Osteoblast (primary cell): ENCODE measurements at places on chromosomes 11 and 22. TPM values are rescaled to one million over a fixed set of nuclear protein-coding genes. Genes with fewer than 3 reads are reported as not detected.

DNA sequence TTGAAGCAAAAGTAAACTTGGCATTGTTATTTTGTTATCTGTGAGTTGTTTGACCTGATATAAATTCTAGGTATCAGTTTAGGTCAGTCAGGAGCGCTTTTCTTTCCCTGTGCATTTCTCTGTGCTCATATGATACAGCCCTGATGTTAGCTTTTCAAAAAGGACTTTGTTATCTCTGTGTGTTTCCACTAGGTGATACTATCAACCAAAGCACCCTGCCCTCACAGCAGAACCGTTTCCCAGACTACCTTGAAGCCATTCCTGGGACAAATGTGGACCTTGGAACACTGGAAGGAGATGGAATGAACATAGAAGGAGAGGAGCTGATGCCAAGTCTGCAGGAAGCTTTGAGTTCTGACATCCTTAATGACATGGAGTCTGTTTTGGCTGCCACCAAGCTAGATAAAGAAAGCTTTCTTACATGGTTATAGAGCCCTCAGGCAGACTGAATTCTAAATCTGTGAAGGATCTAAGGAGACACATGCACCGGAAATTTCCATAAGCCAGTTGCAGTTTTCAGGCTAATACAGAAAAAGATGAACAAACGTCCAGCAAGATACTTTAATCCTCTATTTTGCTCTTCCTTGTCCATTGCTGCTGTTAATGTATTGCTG is 87.7 kb upstream of the BIRC3 start:
- DNase-seq, result no peak
- H3K27ac ChIP-seq, result peak overlapping the region; percentile 6
- H3K36me3 ChIP-seq, result peaks cover 40% of the 10 kb centered on the region
- no peak overlapping the region for H3K4me3 ChIP-seq
- H3K27me3 ChIP-seq, result no peaks in the 10 kb centered on the region
- peaks cover 35% of the 10 kb centered on the region for H3K4me1 ChIP-seq

- peaks cover 22% of the 10 kb centered on the region for H3K27me3 ChIP-seq
- H3K4me3 ChIP-seq, result no peak overlapping the region
- H3K36me3 ChIP-seq, result no peaks in the 10 kb centered on the region
- no peak for DNase-seq
- H3K4me1 ChIP-seq, result peaks cover 21% of the 10 kb centered on the region
Measured at GRCh38 chr22:37258005-37258752, 14.1 kb upstream of the RAC2 start.

SMIM35 gene
- total RNA-seq, result not detected in 2 replicates

GRCh38 chr11:297051-297585 is 2.2 kb downstream of the IFITM5 start:
- no peak overlapping the region for H3K27ac ChIP-seq
- no peaks in the 10 kb centered on the region for H3K4me1 ChIP-seq
- no peak overlapping the region for H3K4me3 ChIP-seq
- peak; percentile 91 for DNase-seq
- H3K27me3 ChIP-seq, result peaks cover 15% of the 10 kb centered on the region
- no peaks in the 10 kb centered on the region for H3K36me3 ChIP-seq

OR52E6 gene
- total RNA-seq, result 1.4 TPM in 1 of 2 replicates, not detected in the other

GRCh38 chr22:46538814-46539160 is 1.4 kb upstream of the CELSR1 start:
- H3K27me3 ChIP-seq, result peaks cover 20% of the 10 kb centered on the region
- H3K4me3 ChIP-seq, result peak overlapping the region; percentile 55
- DNase-seq, result peak; percentile 98
- no peak overlapping the region for H3K27ac ChIP-seq
